Natural killer cell (primary cell): ENCODE measurements at places on chromosomes 5 and 9. TPM values are rescaled to one million over a fixed set of nuclear protein-coding genes. Genes with fewer than 3 reads are reported as not detected.

The PLAC8L1 gene
- not detected for total RNA-seq

DNA sequence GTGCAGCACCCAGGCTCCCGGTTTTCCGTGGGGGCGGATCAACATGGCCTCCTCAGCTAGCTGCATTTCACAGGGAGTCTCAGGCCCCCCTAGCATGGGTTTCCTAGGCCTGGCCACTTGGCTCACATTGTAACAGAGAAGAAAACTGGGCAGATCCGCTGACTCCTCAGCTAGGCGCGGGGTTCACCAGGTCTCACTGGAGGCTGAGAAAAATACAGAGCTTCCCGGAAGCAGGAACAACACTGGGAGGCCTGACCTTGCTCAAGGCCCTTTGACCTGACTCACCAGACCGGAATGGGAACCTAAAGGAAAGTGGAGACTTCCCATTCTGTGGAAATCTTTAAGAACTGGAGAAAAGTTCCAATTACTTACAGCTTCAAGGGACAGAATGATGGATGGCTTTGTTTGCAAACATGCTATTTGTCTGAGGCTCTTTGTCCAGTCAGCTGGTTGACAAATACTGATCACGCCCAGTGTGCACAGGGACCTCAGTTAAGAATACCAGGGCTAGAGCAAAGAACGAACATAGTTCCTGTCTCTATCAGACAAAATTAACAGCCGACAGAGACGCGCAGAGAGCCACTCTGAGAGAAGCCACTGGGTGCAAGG, 88.7 kb upstream of the LRRTM2 start:
- H3K27ac ChIP-seq = no peak overlapping the region
- no peaks in the 10 kb centered on the region for H3K36me3 ChIP-seq
- H3K4me1 ChIP-seq = no peaks in the 10 kb centered on the region
- H3K4me3 ChIP-seq = no peak overlapping the region
- H3K27me3 ChIP-seq = no peaks in the 10 kb centered on the region

The ANKHD1 gene
- 239 TPM for total RNA-seq

- DNase-seq = no peak
- H3K27ac ChIP-seq = no peak overlapping the region
- no peaks in the 10 kb centered on the region for H3K27me3 ChIP-seq
- no peaks in the 10 kb centered on the region for H3K36me3 ChIP-seq
- H3K4me1 ChIP-seq = no peaks in the 10 kb centered on the region
Observed at GRCh38 chr9:137969008-137969407, 91.4 kb downstream of the CACNA1B start.

DNA sequence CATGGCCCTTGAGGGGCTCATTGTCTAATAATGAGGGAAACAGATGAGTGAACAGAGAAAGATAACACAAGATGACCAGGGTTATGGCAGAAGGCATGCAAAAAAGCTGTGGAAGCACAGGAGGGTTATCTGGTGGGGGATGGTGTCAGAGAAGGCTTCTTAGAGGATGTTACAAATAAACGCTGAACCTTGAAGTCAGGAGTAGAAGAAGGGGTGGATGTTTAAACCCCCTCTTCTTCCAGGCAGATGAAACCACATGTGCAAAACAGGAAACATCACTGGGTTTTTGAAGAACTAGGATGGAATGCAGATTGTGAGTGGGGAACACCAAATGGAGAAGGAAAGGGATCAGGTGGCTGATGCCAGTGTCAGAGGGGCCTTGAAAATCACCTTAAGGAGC, 41.8 kb upstream of the NR5A1 start:
- no peak for DNase-seq
- no peak overlapping the region for H3K4me3 ChIP-seq
- H3K4me1 ChIP-seq = no peaks in the 10 kb centered on the region
- no peaks in the 10 kb centered on the region for H3K36me3 ChIP-seq
